Stimulated activated CD8-positive, alpha-beta memory T cell treated with anti-CD3 and anti-CD28 coated beads, Interleukin-4, amount 100 ng/mL, for 1 hour (primary cell): ENCODE measurements at places on chromosomes 6 and 20.

DNA sequence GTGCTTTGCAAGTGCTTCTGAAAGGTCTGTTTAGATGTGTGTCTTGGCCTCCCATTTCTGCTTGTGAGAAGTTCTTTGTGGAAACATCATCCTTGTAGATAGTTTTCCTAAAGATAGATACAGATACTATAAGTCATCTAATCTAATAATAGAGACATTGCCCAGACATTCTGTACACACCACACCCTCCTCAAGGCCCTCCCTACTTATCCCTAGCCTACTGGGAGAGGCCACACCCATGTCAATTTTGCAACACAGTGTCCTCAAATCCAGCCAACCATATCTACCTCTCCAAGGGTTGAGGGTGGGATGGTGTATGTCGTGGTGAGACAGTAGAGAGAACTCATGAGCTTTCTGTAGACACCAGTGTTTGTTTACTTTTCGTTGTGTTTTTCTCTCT lies 6.2 kb downstream of the KDM1B start:
- no peak for DNase-seq

DNA sequence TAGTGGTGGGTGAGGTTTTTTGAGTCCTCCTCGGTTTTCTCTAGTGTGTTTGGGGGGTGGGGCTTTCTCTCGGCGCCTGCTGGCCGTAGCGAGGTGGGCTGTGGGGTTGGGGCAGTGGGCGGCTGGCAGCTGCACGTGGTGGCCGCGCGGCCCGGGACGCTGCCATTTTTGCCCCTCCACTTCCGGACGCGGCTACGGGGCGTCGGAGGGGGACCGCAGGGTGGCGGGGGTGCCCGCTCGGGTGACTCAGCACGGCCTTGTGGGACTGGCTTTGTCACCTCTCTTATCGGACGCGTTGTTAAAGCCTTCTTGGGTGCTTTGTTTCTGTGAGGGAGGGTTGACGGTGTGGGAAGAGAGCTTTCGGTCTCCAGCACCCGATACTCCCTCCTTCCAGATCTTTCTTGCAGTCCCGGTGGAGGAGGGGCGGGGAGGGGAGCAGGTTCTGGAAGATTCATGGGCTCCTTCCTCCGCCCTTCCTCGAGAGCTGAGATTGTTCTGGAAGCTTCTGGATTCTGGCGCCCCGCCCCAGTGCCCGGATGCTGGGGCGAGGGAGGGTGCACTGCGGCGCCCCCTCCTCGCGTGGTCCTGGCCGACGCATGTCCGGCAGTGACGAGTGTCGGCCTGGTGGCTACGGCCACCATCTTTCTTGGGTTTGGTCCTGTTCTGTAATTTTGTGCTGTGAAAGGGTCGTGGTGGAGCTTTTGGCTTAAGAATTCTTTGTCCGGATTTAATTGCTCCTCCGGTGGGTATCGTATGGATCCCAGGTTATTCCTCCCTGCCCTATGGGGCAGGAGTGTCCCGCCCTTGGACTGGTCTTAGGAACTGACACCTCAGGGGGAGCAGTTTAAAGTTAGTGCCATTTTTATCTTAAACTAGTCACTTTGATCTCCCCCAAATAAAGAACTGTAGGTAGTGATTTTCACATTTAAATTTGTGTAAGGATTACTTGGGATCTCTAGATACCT lies 719 bp downstream of the HSP90AB1 start:
- DNase-seq, result peak; percentile 81

DNA sequence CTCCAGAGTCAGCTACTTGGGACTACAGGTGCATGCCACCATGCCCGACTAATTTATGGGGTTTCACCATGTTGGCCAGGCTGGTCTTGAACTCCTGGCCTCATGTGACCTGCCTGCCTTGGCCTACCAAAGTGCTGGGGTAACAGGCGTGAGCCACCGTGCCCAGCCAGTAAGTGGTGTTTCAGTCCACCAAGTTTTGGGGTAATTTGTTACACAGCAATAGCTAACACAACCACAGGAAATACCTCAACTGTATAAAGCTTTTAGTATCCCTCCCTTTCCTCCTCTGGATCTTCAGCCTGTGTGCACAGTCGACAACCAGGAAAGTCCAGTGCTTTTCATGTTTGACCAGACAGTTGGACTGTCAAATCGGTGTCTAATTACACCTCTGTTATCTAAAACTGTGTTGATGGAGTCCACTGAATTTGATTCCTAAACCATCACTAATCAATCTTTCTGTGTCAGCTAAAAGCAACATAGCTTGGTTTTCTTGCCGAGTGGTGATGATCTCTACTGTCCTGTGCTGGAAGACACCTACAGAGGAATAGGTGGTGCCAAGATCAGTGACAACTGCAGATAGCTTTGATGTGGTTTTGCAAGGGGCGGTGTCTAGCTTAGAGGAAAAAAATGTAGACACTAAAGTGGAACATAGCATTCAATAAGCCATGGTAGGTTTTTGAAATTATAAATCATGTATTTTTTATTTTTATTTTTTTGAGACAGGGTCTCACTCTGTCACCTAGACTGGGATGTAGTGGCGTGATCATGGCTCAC lies 22.2 kb upstream of the ZBTB2 start:
- no peak for DNase-seq

DNA sequence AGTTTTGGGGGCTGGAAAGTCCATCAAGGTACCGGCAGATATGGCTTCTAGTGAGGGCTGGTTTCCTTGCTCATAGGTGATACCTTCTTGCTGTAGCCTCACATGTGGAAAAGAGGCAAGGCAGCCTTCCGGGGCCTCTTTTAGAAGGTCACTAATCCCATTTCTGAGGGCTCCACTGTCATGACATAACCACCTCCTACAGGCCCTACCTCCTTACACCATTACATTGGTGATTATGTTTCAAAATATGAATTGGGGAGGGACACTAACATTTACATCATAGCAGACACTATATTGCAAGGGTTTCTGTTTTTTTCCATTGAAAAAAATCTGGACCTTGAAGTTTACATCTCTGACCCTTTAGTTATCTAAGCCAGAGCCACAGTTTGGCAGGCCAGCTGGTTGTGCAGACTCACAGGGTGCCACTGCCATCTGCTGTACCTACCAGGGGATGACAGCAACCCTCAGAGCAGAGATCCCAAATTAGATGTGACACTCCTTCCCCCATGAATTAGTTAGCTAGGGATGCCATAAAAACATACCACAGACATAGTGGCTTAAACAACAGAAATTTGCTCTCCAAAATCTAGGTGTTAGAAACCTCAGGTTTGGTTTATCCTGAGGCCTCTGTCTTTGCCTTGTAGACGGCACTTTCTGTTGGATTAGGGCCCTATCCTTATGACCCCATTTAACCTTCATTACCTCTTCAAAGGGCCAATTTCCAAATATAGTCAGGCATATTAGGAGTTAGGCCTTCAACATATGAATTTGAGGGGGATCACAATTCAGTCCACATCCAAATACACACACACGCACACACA lies 166.4 kb upstream of the RNF217 start:
- no peak for DNase-seq

DNA sequence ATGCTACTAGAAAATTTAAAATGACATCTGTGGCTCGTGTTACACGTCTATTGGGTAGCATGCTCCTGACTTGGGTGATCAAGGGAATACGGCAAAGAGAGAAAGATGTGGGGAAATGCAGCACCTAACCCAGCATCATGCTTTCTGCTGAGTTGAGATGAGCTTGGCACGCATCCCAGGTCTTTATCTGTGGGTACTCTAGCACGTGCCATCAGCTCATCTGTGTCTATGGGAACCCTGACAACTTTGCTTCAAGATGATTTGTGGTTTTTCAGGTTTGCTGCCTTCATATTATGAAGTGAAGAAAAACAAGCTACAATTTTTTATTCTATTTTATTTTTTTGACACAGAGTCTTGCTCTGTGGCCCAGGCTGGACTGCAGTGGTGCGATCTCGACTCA lies 21.0 kb downstream of the RNASET2 start:
- no peak for DNase-seq

DNA sequence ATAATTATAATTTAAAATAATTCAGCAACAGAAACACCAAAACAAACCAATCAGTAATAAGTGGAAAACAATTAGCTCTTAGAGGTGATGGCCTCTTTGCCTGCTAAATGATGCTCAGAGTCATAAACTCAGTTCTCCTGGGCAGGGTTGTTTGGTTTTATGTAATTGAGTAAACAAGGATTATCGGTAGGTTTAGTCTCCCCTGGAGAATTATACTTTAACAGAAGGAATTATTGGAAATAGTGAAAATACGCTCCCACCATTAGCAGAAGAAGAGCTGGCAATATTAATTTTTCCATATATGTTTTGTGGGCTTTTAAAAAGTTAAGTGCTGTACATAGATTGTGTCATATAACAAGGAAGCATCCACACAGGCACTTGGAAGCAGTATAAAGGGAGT lies 27.0 kb downstream of the CAP2 start:
- DNase-seq, result no peak

DNA sequence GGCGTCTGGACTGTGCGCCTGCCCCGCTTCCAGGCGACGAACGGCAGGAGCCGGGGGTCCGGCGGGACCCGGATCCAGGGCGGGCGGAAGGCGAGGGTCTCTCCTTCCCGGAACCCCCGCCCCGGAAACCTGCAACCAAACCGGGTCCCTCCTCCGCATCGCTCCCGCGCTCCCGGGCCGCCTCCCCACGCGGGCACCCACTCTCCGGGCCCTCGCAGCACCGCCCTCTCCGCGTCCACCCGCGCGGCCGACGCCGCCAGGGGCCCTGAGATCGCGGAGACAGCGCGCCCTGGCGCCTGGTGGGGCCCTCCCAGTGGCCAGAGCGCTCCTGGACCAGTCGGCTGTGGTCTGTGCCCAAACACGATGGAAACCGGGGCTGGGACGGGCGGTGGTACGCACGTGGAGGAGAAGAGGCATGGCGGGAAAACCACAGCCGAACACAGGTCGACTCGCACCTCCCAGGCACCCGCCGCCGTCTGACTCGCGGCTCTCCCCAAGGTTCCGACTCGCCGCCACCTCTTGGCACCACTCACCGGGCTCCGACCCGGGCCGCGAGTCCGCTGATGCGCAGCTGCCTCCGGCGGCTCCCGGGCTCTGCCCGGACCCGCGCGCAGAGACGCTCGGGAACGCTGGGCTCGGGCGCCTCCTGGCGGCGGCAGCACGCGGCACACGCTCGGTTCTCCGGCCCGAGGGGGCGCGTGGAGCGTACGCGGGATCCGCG lies 7.9 kb downstream of the NKX2-2 start:
- peak; percentile 29 for DNase-seq

DNA sequence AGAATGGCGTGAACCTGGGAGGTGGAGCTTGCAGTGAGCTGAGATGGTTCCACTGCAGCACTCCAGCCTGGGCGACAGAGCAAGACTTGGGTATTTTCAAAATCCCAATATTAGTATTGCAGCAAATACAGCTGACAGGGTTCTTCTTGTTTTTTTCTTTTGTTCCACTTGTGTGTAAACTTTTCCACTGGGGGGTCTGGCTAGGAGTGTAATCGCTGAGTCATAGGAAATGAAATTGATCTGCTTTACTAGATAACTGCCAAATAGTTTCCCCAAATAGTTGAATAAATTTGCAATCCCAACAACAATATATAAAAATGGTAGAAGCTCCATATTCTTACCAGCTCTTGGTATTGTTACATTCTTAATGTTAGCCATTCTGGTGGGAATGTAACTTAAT lies 526.0 kb upstream of the SOX4 start:
- no peak for DNase-seq

GRCh38 chr6:10215326-10216110 lies 199.4 kb downstream of the TFAP2A start:
- DNase-seq, result no peak

DNA sequence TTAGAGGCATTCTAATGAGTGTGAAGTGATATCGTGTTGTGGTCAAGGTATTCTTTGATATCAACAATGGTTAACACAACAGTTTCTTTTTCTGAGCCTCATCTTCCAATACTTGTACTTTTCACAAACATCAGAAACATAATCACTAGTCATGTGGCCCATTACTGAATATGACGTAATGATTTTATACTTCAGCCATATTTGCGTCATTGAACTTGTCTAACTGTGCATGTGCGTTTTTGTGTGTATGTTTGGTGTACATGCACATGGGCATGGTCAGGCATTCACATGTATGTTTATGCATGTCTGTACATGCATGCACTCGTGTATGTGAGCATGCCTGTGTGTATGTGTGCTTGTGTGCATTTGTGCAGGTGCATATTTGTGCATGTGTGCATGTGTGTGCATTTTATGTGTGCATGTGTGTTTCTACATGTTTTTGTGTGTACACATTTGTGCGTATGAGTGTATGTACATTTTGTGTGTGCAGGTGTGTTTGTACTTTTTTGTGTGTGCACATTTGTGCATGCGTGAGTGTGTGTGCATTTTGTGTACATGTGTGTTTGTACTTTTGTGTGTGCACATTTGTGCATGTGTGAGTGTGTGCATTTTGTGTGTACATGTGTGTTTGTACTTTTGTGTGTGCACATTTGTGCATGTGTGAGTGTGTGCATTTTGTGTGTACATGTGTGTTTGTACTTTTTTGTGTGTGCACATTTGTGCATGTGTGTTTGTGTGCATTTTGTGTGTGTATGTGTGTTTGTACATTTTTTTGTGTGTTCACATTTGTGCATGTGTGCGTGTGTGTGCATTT lies 29.4 kb downstream of the PRR18 start:
- no peak for DNase-seq

DNA sequence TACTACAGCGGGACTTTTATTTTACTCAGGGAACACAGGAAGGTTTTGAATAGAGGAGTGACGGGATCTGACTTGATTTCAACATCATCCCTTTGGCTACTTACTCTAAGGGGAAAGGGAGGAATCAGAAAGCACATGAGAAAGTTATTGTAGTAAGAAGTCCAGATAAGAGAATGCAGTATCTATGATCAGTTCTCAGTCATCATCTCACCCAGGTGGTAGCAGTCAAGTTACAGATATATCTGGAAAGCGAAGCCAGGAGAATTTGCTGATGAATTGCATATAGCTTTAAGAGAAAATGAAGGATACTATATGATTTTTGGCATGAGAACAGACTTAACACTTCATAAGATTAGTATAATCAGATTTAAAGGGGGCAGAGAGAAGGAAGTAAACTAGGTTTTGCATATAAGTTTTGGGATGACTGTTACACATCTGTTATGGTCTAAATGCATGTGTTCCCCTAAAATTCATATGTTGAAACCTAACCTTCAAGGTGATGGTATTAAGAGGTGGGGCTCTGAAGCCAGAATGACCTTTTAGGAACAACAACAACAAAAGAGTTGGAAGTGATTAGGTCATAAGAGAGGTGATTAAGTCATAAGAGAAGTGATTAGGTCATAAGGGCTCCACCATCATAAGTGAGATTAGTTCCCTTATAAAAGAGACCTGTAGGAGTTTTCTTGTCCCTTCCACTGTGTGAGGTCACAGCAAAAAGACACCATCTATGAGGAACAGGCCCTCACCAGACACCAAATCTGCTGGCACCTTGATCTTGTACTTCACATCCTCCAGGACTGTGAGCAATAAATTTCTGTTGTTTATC lies 6.7 kb downstream of the RAD21L1 start:
- no peak for DNase-seq
